Ureter (tissue), 1 donor: ENCODE measurements at places on chromosomes 12 and 14. TPM values are rescaled to one million over a fixed set of nuclear protein-coding genes. Genes with fewer than 3 reads are reported as not detected.
A peak's percentile ranks its signal among the peaks of the same experiment; 100 is the strongest.

DNA sequence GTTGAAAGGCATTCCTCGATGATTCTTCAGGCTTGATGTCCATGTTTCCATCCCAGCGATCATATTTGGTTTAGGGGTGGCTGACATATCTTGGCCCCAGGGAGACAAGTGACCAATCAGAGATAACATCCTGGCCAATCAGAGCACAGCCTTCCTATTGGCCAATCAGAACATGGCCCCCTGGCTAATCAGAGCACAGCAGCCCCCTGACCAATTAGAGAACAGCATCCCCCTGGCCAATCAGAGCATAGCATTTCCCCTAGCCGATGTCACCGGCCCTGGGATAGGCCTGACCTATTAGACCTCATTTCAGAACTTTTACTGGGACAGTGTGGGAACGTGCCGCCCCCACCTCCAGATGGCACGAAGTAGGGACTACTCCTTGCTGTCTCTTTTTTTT is 182.2 kb downstream of the AACS start:
- DNase-seq = no peak

GRCh38 chr12:130517588-130517987 is 179.9 kb downstream of the PIWIL1 start:
- DNase-seq = no peak

Gene RAN
- 493 TPM for total RNA-seq

GRCh38 chr12:4719821-4720636 is at the start of gene GALNT8:
GALNT8 (plus strand) TSS chr12:4720400; CDS start chr12:4720678, 278 bp downstream.
- no peak for DNase-seq

Gene JPH4
- 5.3 TPM for total RNA-seq

GRCh38 chr12:15649347-15649746 is 139.8 kb downstream of the EPS8 start:
- no peak for DNase-seq

- no peak for DNase-seq
Measured at GRCh38 chr12:122031342-122032216, 9.9 kb downstream of the BCL7A start.

GRCh38 chr12:14422516-14423230 is 57.2 kb downstream of the ATF7IP start:
- DNase-seq = no peak

GRCh38 chr14:89700801-89701200 is 253.7 kb downstream of the EFCAB11 start:
- DNase-seq = no peak

Gene SDS
- total RNA-seq = 6.4 TPM

Gene GMFB
- 35.9 TPM for total RNA-seq

Gene KCNJ8
- 10.5 TPM for total RNA-seq

GRCh38 chr12:9727813-9728212 is 5.1 kb downstream of the CLECL1 start:
- no peak for DNase-seq

Gene SYT1
- 12.3 TPM for total RNA-seq

Gene KLRD1
- 7.8 TPM for total RNA-seq

GRCh38 chr12:632102-632696 is 31.0 kb downstream of the NINJ2 start:
- DNase-seq = no peak

Gene IL31
- total RNA-seq = not detected

Gene KRT77
- total RNA-seq = not detected

Gene TCL1B
- not detected for total RNA-seq

Gene RNASE3
- total RNA-seq = not detected

DNA sequence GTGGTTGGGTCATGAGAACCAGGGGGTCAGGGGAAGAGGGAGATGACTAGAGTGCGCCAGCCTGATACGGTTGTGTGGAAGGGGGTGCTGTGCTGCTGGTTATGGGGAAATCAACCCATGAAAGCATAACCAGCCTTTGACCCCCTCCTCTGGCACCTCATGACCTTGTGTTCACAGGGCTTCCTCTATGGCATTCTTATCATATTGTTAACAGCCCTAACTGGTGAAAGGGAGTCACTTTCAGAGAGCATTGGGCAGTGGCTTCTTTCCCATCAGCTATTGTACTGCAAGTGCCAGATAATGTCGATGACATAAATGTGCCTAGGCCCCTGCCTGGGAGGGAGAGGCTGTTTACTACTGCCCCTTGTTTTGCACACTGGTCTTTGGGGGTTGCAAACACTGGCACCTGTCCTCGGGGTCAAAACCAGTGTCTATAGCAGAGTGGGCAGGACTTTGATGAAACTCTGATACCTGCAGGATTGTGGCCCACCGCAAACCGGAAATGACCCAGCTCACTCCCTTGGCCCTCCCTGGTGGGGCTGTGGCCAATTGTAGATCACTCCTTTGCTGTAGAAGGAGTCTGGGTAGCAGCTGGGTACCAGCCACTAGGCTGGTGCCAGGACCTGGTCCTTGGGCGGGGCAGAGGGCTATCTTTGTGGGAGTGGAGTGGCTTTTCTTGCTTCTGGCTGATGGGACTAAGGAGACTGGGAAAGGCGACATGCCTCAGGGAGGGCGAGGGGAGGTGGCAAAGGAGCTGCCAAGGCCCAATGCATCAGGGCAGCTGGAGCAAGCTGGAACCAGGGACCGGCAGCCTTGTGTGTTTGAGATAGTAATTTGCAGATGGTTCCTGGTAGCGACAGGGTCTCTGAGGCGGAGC is 634 bp upstream of the TMEM63C start:
- DNase-seq = no peak

GRCh38 chr14:86533834-86534233 is 1003.9 kb downstream of the FLRT2 start:
- no peak for DNase-seq

DNA sequence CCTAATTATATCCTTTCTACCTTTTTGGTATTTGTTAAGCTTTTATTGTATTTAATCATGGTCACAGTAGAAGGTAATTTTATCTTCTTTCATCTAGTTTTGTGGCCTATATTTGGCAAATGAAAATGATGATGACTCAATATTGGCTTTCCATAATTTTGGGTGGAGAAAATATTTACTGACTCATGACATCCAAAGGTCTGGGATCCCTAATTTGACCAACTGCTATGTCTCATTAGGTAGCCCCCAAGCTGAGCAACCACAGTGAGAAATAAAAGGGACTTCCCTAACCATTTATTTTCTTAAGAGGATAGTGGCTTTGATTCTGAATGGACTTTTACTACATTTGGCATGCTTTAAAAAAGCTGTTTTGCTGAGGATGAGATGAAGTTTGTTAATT is 289.5 kb downstream of the RMST start:
- no peak for DNase-seq

Gene TRIP11
- 83.5 TPM for total RNA-seq

GRCh38 chr14:100108840-100109593 is 43.8 kb downstream of the EVL start:
- DNase-seq = no peak

DNA sequence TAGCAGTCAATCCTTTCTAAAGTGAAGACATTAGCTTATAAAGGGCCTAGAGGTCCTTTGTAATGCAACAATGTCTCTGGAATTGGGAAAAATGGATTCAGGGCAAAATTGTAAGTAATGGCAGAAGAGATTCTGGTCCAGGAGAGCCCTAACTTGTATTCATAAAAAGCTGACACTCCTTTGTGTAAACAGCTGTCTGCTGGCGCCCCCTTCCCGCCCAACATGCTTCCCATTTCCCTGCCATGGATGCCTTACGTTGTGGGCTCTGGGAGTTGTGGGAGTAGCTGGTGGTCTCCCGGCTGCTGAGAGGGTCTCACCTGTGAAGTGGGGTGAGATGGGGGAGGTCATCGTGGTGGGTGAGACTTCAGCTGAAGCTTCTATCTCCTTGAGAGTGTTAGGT is 2.3 kb downstream of the ACRBP start:
- no peak for DNase-seq

DNA sequence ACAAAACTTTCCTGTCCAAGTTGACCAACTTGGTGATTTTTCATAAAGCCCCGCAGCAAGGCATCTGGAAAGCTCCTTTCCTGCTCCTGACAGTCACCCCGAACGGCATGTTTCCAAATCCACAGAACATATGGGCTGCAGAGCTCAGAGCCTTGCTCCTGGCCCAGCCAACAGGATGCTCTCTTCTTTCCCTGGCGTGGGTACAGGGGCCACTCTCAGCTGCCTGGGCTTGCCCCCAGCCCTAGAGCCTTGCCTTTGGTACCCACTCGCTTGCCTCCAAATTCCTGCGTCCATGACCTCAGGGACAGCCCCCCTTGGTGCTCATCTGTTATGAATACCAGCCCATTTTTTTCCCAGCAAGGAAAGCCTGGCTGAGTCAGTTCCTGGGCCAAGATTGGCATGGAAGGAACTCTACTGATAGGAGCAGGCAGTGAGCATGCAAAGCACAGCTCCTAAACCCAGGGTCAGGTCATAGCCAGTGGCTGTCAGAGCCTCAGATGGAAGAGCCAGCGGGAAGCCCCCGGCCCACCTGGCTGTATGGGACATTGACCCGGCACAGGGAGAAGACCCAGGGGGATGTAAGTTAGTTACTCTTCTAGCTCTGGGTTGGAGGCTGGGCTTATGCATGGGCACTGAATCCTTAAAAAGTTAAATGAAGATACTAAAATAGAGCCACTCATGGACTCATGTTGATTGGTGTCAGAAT is 105.3 kb upstream of the RTL1 start:
- no peak for DNase-seq

Gene DLGAP5
- 0.21 TPM for total RNA-seq

DNA sequence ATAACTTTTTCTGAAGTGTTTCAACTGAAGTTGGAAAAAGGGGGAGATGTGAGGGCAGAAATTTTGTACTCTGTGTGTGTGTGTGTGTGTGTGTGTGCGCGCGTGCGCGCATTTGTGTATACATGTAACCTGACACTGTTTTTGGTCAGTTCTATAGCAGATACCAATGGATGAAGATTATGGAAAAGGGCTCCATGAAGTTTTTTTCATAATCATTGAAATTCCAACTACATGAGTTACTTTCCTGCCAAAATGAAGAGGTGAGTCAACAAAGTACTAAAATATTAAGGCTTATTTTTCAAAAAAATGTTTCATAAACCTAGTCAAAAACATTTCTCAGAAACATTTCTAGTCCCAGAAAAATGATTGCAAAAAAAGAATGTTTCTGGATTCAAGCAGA is 25.7 kb upstream of the CERS5 start:
- DNase-seq = no peak

GRCh38 chr12:47085815-47086252 is 6.1 kb upstream of the AMIGO2 start:
- no peak for DNase-seq

GRCh38 chr12:46300910-46301309 is 32.1 kb upstream of the SLC38A1 start:
- no peak for DNase-seq

- DNase-seq = no peak
Measured at GRCh38 chr14:66135831-66136230, 350.3 kb upstream of the CCDC196 start.

GRCh38 chr12:123723765-123724164 is 11.6 kb downstream of the ATP6V0A2 start:
- no peak for DNase-seq

Gene TMEM229B
- total RNA-seq = 24.7 TPM

GRCh38 chr12:18443768-18444437 is 182.6 kb downstream of the PIK3C2G start:
- no peak for DNase-seq

DNA sequence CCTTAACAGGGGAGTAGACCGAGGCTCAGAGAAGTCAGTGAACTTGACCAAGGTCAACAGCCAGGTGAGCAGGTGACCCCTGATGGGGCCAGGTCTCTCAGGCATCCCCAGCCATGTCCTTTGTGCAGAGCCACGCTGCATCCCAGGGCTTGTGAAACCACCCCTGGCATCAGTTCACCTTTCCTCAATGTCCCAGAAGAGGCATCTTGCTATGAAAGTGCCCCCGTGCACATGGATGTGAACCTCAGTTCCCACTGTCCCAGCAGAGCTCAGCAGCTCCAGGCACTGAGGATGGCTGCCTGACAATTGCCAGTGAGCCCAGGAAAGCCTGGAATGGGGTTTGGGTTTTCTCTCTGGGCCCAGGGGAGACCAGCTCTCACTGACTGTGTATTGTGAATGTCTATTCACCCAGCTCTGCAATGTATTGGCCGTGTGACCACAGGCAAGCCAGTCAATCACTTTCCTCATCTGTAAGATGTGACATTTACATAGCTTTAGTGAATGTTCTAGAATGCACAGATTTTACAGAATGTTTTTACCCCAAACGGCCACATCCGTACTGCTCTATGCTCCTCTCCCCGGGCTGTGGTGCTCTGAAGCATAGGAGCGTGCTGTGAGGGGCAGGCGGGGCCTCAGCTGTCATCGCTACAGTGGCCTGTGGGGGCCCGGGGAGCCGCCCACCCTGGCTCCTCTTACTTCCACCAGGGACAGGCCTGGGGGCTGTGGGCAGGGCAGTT is 4.9 kb downstream of the CACNA2D4 start:
- peak; percentile 40 for DNase-seq
